ENCODE measurements at places on chromosomes 3 and 15.
A peak's percentile ranks its signal among the peaks of the same experiment; 100 is the strongest.

GRCh38 chr3:4476496-4476895 is 9.4 kb upstream of the SUMF1 start:
- DNase-seq: no peak

DNA sequence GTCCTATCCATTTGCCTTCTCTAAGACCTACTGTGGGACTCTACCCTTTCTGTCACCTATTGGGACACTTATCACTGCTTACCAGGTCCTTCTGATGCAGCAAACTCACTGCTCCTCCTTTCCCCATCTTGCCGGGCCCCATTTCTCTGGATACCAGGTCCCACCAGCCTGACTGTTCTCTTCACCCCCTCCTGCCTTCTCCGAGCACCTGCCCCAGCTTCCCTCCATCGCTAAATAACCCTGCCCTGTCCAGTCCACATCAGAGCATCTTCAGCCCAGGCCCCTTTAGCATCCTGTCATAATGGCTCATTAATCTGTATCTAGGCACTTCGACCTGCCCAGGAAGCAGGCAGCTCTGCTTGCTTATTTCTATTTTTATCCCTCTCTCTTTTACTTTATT is 74.7 kb downstream of the CRYGS start:
- DNase-seq: no peak

- no peak for DNase-seq
These were observed 11.7 kb upstream of the ZNF148 start for GRCh38 chr3:125386811-125387210.

GRCh38 chr3:79086514-79086913 is 681.3 kb downstream of the ROBO1 start:
- peak; percentile 61 for DNase-seq

DNA sequence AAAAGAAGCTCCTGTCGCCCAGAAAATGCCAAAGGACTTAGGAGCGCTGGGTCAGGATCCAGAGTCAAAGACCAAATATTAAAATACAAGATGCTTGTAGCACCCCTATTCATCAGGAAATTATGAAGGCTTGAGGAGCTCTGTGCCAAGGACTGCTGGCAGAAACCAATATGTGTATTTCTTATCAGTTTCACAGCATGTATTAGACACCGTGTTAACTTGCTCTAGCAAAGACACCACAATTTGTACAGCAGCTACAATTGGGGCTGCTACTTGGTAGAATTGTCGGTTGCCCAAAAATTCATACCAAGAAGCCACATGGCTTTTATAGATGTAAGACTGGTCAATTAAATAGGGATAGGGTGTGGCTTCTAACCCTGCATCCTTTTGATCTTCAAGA is 128.8 kb downstream of the CD47 start:
- no peak for DNase-seq

DNA sequence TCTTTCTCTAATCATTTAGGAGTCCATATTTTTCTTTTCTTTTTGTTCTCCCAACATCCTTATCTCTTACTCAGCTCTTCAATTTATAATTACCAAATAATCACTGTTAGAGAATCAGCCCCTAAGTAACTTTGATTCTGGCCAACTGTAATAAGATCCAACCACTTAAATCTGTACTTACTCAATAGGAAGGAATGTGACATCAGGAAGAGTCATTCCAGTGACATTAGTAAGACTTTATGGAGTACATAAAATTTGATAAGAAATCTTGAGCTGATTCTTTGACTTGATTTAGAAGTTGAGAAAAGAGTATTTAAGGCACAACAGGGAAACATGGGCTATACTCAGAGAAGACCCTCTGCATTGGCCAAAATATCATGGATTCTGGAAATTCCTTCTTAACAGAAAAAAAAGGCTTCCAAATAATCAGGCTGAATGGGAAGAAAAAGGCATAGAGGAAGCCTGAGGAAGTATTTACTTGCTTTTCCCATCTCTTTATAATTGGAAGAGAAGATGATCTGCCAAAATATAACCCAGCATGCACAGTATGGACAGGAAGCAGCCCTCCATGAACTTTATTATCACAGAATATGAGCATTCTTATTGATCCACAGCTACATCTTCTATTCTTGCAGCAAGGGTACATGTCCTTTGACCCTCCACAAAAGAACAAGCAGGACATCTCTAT is 289.7 kb upstream of the TPRG1 start:
- DNase-seq: no peak

DNA sequence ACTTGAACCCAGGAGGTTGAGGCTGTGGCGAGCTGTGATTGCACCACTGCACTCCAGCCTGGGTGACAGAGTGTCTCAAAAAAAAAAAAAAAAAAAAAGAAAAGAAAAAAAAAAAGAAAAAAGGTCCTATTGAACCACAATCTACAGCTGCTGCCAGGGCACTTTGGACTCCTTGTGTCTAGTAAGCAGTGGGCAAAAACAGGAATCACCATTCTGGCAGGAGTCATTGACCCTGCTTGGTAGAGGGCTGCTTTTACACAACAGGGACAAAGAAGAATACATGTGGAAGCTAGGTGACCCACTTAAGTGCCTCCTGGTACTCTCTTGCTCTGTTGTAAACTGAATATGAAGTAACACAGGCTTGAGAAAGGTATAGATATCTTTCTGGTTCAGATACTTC is 14.6 kb upstream of the PCCB start:
- no peak for DNase-seq

DNA sequence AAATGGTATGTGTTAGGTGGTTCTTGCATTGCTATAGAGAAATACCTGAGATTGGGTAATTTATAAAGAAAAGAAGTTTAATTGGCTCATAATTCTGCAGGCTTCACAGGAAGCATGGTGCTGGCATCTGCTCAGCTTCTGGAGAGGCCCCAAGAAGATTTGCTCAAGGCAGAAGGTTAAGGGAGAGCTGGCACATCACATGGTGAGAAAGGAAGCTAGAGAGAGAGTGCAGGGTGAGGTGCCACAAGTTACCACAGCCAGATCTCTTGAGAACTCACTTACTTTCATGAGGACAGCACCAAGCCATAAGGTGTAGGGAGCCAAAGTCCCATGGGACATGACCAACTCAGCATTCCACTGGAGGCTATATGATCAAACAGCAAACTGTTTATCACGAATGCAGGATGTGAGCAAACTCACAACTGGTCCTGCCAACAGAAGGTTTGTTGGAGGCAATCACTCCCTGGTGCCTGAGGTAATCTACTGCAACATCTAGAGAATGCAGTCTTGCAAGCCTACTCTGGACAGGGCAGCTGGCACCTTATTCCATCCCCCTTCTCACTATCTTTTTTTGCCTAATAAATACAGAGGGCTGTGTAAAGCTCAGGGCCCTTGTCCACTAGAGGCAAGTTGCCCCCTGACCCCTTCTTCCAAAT is 28.1 kb upstream of the CCR2 start:
- no peak for DNase-seq

GRCh38 chr3:73086071-73086494 is 24.6 kb downstream of the EBLN2 start:
- peak; percentile 37 for DNase-seq

DNA sequence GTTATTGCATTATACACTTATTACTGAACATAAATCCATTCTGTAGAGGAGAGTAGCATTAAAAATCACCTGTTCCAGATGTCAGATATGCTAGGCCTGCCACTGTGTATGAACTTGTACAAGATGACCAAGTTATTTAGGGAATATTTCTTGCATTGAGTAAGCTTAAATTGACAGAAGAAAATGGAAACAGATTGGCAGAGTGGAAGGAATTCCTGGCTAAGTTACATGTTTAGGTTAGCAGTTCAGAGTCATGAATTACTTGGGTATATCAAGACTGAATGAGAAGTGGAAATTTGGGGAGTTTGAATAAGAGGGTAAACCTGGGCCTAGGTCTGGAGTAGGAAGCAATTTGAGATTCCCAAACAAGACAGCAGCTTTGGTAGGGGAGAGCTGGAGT is 44.6 kb downstream of the ARHGAP31 start:
- no peak for DNase-seq

- no peak for DNase-seq
These were observed 1.3 kb upstream of the ZXDC start for GRCh38 chr3:126477061-126477380.

DNA sequence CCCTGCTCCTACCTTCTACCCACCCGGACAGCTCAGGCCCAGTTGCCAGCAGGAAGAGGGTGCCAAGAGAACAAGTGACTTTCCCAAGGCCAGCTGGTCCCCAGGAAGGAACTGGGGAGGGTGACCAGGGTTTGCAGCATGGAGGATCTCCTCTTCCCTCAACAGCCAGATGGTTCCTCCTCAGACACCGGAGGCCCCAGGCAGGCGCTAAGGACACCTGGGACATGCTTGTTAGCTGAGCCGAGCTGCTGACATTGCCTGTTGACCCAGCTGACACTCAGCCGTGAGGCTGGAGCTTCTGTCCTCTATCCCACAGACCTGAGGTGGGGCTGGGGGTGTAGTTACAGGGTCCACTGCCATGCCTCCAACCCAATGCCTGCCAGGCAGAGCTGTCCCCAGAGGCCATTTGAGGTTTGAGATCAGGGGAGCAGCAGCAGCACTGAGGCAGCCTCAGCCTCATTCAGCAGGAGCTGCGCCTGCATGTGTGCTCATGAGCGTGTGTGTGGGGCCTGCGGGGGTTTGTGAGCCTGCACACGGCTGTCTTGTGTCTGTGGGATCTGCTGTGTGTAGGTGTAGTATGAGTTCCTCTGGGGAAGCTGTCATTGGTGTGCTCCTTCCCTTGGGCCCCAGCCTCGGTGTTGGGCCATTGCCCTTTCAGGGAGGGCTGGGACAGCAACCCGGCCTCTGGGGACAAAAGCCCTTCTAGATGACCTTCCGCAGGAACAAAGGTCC is 7.1 kb downstream of the CPLX3 start:
- no peak for DNase-seq

DNA sequence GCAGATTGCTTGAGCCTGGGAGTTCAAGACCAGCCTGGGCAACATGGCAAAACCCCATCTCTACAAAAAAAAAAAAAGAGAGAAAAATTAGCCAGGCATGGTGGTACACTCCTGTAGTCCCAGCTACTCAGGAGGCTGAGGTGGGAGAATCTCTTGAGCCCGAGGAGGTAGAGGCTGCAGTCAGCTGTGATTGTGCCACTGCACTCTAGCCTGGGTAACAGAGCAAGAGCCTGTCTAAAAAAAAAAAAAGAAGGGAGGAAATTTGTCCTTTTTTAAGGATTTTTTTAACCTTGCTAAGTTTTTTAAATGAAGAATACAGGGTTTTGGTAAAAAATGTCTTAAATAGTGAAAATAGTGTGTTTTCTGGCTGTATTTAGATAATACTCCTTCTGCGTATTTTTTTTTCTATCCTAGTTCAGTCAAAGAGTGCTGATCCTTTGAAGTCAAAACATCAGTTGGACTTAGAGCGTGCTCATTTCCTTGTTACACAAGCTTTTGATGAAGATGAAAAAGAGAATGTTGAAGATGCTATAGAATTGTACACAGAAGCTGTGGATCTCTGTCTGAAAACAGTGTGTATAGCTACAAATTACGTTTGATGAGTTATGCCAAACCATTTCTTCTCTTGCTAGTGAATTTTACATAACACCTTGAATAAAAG is 11.1 kb downstream of the CAPN7 start:
- DNase-seq: no peak

GRCh38 chr3:50190936-50191660 is at the start of gene GNAT1:
Gene GNAT1 (plus strand): TSS chr3:50191610. CDS start chr3:50191726, 116 bp downstream.
- DNase-seq: no peak

DNA sequence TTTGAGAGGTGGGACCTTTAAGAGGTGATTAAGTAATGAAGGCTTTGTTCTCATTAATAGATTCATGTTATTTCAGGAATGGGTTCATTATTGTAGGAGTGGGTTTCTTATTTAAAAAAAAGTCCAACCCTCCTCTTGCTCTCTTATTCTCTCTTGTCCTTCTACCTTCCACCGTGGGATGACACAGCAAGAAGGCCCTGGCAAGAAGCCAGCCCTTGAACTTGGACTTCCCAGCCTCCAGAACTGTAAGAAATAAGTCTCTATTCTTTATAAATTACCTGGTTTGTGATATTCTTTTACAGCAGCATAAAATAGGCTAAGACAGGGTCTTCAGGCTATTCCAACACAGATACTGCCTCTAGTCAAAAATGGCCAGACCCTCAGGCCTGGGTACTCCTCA is 62.2 kb downstream of the MYLK start:
- DNase-seq: no peak

DNA sequence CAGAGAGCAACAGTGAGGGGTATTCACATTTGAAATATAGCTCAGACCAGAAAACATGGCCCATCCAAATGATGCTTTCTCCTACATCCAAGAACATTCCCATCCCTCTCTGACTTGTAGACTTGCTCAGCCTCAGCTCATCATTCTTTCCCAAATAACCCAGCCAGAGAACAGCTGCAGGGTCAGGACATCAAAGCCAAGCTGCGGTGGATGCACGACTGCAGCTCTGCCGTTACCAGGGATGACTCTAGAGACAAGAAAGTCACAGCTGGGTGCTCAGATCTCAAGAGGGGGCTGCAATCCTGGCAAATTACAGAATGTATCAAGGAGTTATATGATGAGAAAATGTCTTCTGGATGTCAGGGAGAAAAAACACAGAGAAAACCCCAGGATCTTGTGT is 944.3 kb downstream of the NTRK3 start:
- no peak for DNase-seq

DNA sequence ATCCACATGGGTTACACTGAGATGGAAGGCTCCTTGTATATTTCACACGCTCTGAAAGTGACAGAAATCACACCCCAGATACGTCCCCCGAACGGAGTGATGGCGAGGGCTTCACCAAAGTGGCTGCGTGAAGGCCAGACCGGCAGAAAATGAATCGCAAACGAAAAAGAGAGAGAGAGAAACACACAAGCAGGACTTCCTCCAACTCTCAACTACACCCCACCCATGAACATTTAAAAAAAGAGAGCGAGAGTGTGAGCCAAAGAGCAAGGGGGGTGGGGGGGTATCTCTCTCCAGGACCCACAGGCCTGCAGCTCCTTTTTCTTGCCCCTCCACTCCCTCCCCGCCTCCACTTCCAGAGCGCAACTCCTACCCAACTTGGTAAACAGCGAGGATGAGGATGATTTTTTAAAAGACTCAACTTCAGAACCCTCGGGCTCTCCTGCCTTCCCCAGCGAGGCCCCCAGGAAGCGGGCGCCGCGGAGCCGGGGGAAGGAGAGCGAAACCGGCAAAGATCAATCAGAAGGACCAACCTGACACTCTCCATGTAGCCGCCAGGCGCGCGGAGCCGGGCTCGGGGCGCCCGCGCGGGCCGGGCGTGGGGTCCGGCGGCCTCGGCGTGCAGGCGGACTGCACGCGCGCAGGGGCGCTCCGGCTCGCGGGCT is 519.1 kb downstream of the FOXP1 start:
- peak; percentile 66 for DNase-seq

GRCh38 chr3:80663426-80663825 is 895.6 kb upstream of the ROBO1 start:
- DNase-seq: no peak

DNA sequence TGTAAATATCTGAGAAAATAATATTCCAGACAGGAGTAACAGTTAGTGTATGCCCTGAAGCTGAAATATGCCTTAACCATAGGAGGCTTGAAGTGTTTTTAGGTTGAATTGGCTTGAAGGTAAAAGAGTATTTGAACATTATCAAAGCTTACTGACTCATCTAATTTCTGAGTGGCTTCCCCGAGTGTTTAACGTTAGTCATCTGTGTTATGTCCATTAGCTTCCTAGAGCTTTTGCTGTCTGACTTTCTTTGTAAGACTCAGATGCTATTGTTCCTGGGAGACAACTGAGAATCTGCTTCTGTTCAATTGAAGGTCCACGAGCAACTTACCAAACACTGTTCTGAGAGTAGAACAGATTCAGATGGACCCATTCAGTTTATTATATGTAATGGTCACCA is 656.8 kb upstream of the NECTIN3 start:
- DNase-seq: no peak
